ENCODE measurements at places on chromosomes 2 and 18.

DNA sequence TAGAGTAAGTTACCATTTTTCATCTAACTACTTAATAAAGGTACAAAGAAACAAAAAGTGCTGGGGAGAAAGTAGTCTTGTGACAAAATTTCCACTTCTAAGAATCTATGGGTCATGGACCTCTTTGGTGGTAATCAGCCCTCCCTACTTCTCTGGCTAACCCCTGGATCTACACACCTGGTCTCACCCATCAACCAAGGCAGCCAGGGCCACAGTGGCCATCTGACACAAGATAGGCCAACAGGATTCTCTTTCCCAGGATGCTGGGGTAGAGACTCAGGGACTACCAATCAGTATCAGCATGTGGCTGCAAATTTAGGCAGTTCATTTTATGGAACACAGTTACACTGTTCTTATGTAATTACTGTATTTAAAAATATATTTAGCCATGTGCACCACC is 17.8 kb downstream of the RNF149 start:
- DNase-seq: no peak

GRCh38 chr2:39667104-39667885 is 1.6 kb downstream of the TMEM178A start:
- no peak for DNase-seq

DNA sequence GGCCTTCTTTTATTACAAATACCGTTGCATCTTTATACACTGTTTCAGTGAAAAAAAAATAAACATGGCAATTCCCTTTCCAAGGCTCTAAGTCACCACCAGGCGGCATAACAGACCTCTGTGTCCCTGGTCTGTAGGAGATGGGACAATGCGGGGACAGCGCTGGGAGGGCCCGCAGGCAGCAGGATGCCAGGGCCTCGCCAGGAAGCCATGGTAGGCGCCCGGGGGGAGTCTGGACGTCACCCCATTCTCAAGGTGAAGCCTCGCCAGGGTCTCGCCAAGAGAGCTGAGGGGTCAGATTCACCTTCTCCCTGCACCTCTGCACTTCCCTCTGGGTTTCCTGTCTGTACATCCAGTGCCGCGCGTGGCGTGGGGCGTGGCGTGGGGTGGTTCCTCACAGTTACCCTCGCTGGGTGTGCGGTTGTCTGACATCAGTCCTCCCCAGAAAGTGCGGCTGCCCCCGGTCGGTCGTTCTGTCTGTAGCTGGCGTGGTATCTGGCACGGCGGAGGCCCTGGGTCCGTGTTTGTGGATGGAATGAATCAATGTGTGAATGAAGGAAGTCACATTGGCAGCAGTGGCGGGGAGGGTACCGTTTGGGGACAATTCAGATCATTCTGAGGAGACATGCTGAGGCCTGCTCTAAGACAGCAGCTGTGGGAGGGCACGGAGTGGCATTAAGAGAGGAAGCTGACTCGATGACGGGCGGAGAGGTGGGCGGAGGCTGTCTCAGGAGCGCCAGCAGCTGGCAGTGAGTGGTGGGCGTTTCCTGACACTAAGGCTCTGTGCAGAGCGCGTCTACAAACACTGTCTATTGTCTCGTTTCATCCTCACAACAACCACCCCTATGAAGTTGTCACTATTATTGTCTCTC is 46.0 kb downstream of the LRRFIP1 start:
- DNase-seq: peak; percentile 80

DNA sequence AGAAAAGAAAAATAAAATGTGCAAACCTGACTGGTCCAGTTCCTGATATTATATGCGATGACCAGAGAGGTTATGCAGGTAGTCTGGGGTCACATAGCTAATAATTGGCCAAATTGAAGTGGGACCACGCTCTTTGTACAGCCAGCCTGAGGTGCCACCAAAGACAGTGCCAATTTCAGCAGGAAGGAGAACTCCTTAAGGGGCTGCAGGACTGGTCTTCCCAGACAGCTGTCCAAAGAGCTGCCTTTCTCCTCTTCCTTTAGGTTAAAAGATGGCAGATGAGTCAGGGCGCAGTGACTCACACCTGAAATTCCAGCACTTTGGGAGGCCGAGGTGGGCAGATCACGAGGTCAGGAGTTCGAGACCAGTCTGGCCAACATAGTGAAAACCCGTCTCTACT is 95.5 kb downstream of the ACKR3 start:
- DNase-seq: no peak

- no peak for DNase-seq
Measured at GRCh38 chr2:15481000-15481399, 80.1 kb downstream of the NBAS start.

- no peak for DNase-seq
Measured at GRCh38 chr18:4412286-4412685, 42.8 kb downstream of the DLGAP1 start.

- DNase-seq: no peak
Measured at GRCh38 chr18:13551841-13552733, 174.3 kb downstream of the FAM210A start.

- no peak for DNase-seq
Measured at GRCh38 chr2:37555457-37555856, 116.0 kb downstream of the CDC42EP3 start.

GRCh38 chr2:8857709-8858108 is 20.3 kb upstream of the KIDINS220 start:
- no peak for DNase-seq

DNA sequence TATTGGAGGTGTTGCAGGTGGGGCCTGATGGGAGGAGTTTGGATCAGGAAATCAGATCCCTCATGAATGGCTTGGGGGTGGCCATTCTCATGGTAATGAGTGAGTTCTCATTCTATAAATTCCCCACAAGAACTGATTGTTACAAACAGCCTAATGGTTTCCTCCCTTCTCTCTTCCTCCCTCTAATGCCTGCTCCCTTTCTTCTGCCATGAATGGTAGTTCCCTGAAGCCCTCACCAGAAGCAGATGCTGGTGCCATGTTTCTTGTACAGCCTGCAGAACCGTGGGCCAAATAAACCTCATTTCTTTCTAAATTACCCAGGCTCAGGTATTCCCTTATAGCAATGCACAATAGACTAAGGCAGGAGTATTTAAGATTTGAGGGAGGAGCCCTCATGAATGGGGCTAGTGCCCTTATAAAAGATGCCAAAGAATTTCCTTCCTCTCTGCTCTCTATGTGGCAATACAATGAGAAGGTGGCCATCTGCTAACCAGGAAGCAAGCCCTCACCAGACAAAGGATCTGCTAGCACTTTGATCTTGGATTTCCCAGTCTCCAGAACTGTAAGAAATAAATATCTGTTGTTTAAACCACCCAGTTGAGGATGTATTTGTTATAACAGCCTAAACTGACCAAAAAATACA is 251.8 kb downstream of the ZEB2 start:
- no peak for DNase-seq

DNA sequence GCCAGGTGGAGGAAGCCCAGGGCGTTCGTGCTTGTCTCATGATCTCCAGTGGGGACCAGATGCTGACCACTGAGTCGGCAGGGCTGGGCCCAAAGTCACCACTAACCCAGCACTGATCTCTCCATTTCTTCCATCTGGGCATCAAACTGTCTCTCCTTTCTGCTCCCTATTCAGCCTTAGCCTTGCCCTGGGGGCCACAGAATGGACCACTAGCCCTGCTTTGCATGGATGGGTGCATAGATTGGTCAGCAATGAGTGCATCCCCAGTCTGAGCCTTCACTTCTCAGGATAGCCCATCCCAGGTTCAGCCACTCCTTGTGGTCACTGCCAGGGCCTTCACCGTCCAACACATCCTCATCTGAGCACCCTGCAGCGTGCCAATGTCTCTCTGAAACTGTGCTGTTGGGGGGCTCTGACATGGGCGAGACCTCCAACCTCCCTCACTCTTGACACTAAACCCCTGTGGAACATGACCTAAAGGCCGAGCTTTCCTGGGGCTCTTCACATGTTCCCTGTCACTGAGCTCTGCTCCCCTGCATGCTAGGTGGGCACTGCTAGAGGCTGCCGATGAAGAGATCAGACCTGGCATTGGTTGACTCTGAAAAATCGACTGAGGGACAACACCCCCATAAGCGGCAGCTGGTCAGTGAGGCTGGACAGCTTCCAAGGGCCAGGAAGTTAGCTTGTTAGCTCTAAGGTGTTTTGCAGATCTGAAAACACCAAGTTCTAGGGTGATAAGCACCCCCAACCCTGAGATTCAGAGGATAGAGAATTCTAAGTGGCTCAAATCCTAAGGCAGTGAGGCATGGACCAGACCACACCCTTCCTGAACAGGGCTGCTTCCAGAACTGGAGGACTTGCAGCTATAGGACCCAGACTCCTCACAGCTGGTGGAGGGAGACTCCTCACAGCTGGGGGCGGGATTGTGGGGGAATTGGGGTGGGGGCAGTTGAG is 61.7 kb downstream of the HS1BP3 start:
- no peak for DNase-seq

DNA sequence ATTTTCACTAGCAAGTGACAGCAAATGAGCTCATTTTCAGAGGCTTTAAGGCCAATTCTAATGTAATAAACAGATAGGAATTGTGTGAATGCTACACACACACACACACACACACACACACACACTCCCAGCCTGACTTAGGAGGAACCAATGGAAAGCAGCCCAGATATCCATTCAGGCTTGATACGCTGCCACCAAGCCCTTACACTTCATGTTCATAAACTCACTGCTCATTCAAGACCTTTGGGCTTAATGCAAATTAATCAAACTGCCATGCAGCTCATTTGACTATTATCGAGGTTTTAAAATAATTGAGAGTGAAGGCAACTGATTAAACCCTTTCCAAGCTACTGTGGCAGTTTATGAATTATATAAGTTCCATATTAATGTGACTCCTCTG is 298.9 kb upstream of the NCKAP5 start:
- DNase-seq: no peak

GRCh38 chr2:2638547-2639220 is 307.6 kb upstream of the MYT1L start:
- DNase-seq: no peak

- no peak for DNase-seq
Measured at GRCh38 chr2:232551250-232551638, 755 bp downstream of the EIF4E2 start.
